ENCODE measurements at places on chromosomes 12 and 14.

DNA sequence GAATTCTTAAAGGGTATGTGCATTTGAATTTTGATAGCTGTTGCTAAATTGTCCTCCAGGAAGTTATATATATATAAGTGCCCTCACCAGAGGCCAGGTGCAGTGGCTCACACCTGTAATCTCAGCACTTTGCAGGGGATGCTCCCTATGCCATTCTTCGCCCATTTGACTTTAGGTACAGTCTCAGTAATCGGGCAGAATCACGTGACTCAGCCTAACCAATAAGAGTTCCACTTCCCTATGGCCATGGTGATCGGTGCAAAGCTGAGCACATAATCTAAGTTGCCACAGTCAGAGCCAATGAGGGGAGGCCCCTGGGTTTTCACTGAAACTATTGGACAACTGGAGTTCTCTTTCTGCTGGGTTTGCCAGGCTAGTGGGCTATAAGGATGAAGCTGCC lies 274.6 kb upstream of the TBX3 start:
- DNase-seq: no peak

GRCh38 chr12:96375841-96376604 lies 24.2 kb downstream of the CDK17 start:
- no peak for DNase-seq

GRCh38 chr12:30500532-30500931 lies 195.1 kb downstream of the IPO8 start:
- DNase-seq: no peak

GRCh38 chr12:77894556-77894955 lies 63.9 kb downstream of the NAV3 start:
- no peak for DNase-seq

- no peak for DNase-seq
These were observed 38.8 kb downstream of the FAM222A start for GRCh38 chr12:109752117-109753053.

GRCh38 chr12:93773122-93773871 lies 96.1 kb downstream of the CRADD start:
- DNase-seq: no peak

- DNase-seq: no peak
These were observed 94.0 kb downstream of the NUAK1 start for GRCh38 chr12:106044773-106045172.

- DNase-seq: no peak
These were observed 63.8 kb downstream of the CDC42BPB start for GRCh38 chr14:102993523-102993922.

DNA sequence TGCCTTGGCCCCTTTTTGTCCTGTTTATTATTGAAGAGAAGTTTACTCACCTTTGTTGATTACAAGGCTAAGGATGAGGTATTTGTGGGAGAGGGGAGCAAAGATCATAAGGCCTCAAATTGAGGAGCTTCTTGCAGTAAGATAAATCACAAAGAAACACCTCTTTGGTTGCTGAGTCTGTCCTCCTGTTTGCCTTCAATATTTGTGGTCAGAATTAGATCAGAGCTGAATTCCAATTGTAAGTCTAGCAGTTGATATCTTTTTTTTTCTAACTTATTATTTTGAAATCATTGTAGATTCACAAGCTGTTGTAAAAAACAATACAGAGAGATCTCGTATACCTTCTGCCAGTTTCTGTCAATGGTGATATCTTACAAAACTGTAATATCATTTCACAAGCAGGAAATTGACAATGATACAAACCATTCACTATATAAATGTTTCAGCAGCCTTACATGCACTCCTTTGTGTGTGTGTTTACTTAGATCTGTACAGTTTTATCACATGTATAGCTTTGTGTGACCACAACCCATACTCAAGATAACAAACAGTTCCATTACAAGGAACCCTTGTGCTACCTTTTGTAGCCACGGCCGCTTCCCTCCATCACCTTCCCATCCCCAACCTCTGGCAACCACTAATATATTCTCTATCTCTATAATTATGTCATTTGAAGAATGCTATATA lies 97.4 kb downstream of the KICS2 start:
- DNase-seq: no peak

DNA sequence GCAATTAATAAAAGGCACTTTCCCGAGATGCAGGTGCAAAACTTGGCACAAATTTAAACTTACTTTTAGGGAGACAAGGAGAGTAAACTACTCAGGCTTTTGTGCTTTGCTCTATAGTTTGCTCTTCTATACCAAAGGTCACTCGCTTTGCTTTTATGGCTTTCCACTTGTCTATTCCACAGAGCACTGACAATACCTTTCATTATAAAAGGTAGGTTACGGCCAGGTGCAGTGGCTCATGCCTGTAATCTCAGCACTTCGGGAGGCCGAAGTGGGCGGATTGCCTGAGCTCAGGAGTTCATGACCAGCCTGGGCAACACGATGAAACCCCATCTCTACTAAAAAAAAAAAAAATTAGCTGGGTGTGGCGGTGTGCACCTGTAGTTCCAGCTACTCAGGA lies 32.9 kb downstream of the ALKBH1 start:
- DNase-seq: no peak

GRCh38 chr12:52411815-52412214 lies 5.7 kb upstream of the KRT82 start:
- DNase-seq: no peak

Measured in CD4-positive, alpha-beta T cell treated with Interleukin-6 at 100 ng/mL for 8 hours (primary cell).